ENCODE measurements at places on chromosomes 2 and 18.

- no peak for DNase-seq
These were observed 29.9 kb upstream of the NAPG start for GRCh38 chr18:10495936-10496335.

DNA sequence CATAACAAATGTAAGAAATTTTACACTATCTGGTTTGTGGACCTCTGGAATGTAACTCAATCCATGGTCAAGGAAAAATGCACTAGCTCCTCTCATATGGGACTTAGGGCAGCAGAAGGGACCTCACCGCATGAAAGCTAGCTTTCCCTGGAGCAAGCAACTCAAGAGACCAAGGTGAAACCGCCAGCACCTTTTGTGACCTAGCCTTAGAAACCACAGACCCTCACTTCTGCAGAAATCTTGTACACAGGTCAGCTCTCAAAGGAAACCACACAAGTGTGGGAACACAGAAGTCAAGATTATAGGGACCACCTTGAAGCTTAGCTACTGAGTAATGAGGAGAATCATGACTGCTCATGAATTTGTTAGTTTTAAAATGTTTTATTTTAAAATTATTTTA lies 222.5 kb downstream of the DLGAP1 start:
- DNase-seq, result no peak

DNA sequence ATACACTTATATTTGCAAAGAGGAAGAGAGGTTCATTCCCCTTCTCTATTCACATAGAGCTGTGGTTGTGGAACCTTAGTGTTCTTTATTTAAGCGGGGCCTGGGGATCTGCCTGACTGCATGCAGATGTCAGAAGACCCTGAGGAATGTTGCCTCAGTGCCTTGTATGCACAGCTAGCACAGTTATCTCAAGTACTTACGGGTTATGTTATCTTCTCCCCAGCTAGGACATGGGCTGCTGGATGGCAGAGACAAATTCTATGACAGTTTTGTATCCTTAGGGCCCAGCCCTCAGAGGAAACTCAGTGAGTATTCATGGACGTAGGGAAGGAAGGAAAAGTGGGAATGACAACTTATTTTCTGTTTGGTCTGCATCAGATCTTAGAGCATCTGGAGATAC lies 37.7 kb upstream of the RTN4 start:
- DNase-seq, result no peak

DNA sequence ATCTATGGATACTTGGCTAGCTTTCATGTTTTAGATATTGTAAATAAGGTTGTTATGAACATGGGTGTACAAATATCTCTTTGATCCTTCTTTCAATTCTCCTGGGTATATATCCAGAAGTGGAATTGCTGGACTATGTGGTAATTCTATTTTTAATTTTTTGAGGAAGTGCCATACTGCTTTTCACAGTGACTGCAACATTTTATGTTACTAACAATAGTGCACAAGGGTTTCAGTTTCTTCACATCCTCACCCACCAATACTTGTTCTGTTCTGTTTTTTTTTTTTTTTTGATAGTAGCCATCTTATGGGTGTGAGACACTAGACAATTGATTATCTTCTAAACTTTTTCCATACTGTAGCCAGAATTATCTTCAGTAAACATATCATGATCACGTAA lies 17.3 kb upstream of the NEUROD1 start:
- DNase-seq, result no peak

DNA sequence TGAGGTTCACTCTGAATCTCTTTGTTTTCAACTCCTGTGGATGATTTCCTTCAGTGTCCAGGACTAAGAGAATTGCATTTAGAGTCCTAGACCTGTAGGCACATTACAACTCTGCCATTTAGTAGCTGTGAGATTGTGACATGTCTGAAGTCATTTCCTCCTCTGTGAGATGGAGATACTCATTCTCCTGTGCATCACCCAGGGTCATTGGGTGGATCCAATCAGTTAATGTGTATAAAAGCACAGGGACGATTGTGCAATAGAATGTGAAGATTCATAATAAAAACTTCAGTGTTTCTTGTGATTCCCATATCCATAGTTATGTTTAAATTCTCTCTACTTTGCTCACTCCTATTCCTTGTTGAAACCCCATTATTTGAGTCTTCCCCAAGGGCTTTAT lies 113.6 kb downstream of the DIS3L2 start:
- DNase-seq, result no peak

GRCh38 chr2:148939271-148939670 lies 64.2 kb downstream of the KIF5C start:
- no peak for DNase-seq

- no peak for DNase-seq
These were observed 173.3 kb downstream of the OSR1 start for GRCh38 chr2:19185086-19185485.

GRCh38 chr2:20506201-20506685 lies 59.4 kb downstream of the RHOB start:
- no peak for DNase-seq

DNA sequence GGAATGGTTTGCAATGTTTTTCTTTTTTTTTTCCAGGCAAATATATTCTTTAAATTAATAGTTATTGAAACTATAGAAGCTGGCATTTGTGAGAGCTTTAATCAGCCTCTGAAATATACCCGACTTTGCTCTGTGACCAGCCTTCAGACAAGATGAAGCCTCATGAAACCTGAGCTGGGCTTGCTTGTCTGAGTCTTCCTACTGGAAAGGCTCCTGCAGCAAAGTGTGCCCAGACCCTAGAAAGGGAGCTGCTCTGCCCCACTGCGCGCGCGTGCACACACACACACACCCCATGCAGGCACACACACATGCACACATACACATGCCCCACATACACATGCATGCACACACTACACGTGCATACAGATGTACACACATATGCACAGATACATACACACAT lies 203.3 kb upstream of the NT5C1B start:
- no peak for DNase-seq

GRCh38 chr18:48486754-48487153 lies 52.1 kb upstream of the CTIF start:
- DNase-seq, result no peak

GRCh38 chr2:65377556-65378192 lies 54.7 kb downstream of the SPRED2 start:
- no peak for DNase-seq

GRCh38 chr2:64987001-64987955 lies 1.9 kb upstream of the SLC1A4 start:
- peak; percentile 15 for DNase-seq

GRCh38 chr2:68172990-68173700 lies 15.5 kb downstream of the PNO1 start:
- DNase-seq, result no peak

DNA sequence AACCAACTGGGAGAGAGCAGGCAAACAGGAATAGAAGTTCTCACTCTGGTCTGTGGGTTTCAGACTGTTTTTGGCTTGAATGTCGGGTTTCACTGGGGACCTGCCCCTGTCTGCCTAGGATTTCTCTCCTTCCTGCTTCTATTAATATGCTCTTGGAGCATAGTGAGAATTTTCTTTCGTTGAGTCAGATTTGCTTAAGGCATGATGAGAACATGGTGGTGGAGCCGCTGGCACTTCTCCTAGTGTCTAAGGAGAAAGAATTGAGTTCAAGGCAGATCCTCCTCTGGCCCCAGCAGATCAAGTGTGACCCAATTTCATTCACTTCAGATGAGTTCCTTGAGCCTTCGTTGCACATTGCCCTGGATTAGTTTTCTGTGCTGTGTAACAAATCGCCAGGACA lies 103.9 kb upstream of the HS6ST1 start:
- no peak for DNase-seq

DNA sequence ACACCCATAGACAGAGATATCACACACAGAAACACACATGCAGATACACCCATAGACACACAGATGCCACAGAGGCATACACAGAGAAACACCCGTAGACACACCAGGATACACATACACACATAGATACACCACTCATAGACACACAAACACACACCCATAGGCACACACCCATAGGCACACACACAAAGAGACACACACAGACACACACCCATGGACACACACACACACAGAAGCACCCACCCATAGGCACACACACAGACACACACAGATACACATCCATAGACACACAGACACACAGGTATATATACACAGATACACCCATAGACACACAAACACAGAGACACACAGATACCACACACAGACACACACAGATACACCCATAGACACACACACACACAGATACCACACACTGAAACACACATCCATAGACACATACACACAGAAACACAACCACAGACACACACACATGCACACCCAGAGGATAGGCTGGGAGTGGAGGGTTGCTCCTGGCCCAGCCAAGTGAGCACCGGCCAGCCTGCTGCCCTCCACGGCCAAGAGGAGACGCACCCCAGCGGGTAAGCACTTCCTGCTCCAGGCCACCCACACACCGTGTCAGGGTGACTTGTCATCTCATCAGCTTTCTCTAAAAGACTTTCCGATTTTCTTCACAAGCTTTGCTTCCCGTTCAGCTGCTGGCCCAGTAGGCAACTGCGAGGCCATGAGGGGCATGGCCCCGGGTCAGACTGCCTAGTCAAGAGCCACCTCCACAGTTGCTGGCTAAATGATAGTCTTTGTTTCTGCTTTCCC lies 14.1 kb upstream of the CNNM3 start:
- no peak for DNase-seq

- no peak for DNase-seq
These were observed 35.9 kb upstream of the SNED1 start for GRCh38 chr2:240962300-240963064.

DNA sequence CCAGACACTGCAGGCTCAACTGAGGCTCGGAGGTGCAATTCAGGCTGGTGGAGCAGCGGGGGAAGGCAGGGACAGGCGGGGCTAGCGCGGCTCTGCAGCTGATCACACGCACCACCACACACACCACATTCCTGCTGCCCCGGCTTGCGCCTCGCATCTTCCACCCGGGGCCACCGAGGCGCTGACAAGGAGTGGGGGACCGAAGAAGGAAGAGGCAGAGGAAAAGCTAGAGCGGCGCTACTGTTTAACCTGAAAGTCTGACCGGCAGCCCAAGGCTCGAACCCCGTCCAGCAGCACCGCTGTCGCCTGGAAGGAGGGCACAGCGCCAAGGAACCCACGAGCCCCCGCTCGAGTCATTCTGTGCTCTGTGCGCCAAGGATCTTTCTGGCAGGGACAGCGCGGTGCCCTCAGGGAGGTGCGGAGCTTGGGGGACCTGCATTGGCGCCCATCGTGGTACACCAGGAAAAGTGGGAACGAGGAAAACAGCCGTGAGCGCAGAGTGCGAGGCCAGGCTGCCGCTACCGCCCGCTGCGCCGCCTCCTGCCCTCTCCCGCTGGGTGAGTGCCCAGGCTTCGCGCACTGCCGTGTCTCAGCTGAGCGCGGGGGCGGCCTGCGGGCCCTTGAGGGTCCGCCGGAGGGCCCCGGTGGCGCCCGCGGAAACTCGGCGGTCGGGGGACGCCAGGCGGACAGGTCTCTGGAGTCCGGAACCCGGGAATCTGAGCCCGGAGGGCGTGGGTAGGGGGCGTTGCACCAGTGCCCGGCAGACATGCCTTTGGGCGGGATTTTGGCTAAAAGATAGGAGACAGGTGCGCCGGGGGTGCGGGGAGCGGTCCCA lies 860 bp upstream of the KCNJ3 start:
- DNase-seq, result no peak

GRCh38 chr2:126715111-126715510 lies 59.2 kb downstream of the GYPC start:
- DNase-seq, result no peak

DNA sequence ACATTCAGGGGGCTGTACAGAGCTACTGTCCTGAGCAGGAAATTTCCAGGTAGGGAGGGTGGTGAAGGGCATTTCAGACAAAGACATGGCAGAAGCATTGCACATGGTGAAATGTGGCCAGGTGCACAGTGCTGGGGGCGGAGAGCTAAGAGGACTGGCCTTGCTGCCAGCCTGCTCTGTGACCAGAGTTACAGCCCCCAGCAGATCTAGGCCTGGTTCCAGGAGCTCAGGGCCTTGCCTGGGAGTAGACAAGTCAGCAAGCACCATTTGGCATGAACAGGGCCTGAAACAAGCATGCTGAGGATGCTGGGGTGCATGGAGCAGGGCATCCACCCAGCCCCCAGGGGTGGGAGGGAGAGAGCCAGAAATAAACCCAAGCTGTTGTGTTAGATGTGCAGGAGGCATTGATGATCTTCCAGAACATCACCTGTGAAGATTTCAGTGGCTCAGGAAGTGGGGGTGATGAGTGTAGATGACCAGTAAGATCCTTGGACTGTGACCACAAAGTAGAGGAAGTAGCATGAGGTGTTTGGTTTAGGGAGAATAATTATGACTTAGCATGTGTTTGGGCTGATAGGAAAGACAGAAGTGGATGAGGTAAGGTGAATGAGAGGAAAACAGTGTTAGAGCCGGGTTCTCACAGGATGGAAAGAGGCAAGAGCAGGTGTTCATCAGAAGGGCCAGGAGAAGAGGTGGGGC lies 61.1 kb downstream of the COA5 start:
- no peak for DNase-seq

GRCh38 chr2:156115338-156115737 lies 217.2 kb downstream of the NR4A2 start:
- DNase-seq, result no peak

DNA sequence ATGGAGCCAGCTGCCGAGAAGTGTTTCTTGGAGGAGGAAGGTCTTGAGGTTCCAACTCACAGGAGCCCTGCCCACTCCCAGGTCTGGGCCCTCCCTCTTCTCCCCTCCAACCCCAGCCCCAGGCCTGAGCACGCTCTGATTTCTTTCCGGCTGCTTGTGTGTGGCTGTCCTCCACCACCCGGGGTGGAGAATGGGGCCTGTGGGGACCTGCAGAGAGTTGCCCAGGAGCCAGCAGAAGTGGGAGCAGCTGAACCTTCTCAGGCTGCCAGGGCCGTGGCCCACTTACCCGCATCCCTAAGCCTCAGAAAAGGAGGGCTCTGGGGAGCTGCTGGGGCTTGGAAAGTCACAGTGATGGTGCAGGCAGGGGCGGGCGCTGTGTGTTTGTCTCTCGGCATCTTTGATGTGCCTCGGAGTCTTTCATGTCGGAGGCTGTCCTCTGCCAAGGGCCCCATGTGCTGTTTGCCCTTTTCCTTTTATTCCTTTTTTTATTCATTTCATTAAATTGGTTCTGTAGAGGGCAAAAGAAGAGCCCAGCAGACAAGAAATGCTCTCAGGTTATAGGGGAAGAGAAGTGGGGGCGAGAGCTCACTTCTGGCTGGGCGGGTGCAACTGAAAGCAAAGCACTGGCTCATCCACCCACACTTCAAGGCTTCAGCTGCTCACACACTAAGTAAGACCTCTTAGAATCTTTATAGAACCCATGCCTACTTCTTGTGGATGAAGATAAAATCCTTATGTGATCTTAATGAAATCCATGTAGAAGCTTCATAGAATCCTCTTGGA lies 52.5 kb downstream of the SDC1 start:
- DNase-seq, result no peak

- DNase-seq, result no peak
These were observed 528.8 kb downstream of the CMPK2 start for GRCh38 chr2:6336752-6337471.

GRCh38 chr18:22044474-22045220 lies 124.7 kb upstream of the GATA6 start:
- no peak for DNase-seq

- peak; percentile 92 for DNase-seq
These were observed 85.4 kb upstream of the ATG16L1 start for GRCh38 chr2:233165895-233166661.

DNA sequence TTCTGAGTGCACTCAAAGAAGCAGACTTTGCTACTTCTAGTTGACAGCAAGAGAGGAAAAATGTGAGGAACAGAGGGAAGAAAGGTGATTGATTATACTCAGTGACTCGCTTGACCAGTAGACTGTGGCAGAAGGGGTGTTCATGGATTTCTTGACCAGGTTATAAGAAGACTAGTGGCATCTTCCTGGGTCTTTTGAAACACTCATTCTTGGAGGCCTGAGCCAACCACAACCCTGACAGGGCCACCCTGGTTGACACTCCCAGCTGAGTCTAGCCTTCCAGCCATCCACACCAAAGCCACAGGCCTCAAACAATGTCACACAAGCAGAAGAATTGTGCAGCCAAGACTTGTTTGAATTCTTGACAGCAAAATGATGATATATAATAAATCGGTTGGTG lies 366.3 kb downstream of the SS18 start:
- no peak for DNase-seq

Measured in CMK (cell line).